Left kidney (tissue), 8 donors: ENCODE measurements at places on chromosomes 7 and 10.
A peak's percentile ranks its signal among the peaks of the same experiment; 100 is the strongest.

DNA sequence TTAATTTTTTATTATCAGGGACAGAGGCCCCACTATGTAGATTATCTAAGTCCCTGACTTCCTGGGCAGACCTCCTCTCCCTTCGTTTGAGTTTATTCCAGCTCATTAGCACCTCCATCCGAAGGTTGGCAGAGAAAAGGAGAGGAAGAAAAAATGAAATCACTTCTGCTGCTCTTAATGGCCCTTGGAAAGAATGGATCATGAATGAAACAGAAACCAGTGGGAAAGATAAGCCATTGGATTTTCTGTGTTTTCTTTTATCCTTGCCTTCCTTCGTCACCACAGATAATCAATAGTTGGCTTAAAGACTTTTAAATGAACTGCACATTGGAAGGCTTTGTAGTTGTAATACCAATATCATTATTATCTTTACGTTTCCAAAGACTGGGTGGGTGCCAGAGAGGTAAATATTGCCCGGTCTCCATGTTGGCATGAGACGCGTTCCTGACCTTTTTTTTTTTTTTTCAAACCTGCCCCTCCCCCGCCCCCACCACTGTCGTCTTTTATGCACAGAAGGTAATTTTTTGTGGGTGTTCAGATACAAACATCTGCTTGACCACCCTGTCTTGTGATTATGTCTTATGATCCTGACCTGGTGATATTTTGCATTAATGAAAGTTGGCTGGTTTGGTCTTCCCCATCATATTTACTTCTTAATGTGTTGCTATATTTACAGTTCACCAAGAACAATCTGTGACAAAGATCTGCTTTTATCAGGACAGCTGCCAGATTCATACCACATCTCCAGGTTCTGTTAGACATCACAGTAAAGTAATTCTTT, 116.8 kb downstream of the ARID5B start:
- no peak for DNase-seq

DNA sequence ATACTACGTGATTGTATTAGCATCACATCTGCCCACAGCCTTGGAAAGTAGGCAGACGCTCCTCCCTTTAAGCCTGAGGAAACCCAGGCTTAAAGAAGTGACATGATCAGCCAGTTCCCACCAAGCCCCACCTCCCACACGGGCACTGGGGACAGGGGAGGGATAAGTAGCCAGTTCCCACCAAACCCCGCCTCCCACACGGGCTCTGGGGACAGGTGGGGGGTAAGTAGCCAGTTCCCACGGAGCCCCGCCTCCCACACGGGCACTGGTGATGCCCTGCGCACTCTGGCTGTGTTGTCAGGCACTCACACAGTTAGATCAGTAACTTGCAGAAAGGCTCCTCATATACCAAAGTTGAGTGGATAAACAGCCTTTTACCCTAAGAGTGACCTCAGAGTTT, 606.8 kb downstream of the PTPRN2 start:
- DNase-seq, result no peak

DNA sequence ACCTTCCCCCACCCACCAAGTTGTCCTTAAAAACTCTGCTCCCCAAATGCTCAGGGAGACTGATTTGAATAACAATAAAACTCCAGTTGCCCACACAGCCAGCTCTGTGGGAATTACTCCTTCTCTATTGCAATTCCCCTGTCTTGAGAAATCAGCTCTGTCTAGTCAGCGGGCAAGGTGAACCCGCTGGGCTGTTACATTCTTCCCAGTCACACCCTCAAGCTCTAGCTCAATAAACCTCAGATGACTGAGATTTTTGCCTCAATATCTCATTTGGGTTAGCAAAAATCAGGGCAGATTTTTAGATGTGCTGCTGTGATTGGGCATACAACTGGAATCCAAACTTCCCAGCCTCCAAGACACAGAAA, 32.9 kb downstream of the SVOPL start:
- no peak for DNase-seq

- peak; percentile 32 for DNase-seq
Observed at GRCh38 chr10:5840314-5841307, 27.4 kb upstream of the GDI2 start.

DNA sequence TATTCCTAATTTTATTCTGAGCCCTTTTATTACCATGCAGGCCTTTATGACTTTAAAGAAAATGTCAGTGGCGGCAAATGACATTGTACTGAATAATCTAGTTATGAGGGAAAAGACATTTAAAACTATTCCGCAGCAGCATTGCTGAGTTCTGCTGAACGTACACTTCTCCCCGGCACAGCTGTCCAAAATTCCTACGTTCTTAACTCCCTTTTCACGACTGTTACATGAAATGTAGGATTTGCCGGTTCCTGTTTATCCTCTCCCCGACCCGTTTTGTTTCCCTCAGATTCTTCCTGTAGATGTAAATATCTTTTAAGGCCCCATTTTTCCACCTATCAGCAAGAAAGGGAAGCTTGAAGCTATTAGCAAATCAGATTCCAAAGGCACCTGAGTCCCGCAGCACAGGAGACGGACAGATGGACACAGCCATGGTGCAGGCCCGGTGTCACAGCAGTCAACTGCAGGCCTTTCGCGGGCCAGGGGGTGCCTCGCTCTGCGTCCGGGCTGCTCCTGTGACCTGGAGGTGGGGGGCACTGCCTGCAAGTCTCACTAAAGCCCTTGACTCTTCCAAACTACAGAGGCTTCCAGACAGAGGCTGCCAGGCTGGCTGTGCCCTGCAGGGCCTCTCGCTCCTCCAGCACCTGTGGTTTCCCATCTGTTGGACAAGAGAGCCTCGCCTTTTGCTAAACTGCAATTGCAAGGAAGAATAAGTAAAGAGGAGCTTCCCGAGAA, 485.0 kb upstream of the MGMT start:
- no peak for DNase-seq

GRCh38 chr7:51227861-51228260, 88.7 kb downstream of the COBL start:
- no peak for DNase-seq

DNA sequence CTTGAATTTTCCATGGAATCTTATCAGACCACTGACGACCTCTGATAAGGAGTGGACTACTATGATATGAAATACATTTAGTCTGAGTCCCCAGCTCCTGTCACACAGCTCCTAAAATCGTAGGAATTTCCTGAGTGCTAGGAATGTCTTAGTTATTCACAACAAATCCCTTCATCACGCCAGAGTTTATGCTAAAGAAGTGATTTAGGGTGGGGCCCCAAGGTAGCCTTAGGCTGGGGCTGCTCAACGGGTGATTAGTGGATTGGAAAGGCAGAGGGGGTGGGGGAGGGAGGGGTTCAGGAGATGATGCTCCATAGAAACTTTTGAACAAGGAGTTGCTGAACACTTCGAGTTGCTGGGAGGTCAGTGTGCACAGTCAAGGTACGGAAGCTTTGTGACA, 7.0 kb upstream of the TET1 start:
- DNase-seq, result no peak

DNA sequence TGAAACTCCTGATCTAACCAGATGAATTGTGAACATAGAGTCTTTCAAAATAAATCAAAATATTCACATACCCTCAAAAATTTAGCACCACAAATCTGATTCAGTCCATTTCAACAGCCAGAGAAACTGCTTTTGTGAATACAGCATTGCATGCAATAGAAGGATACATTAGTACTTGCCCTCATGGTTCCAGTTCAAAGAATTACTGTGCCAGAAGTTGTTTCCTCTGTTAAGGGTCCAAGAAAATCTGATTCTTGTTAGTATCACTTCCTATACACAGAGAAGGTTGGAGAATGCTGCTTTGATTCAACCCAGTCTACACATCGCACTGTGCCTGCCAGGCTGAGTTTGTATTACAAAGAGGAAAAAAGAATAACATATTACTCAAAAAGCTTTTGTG, 115.6 kb downstream of the TFEC start:
- no peak for DNase-seq

GRCh38 chr7:135180122-135180521, 9.6 kb upstream of the CYREN start:
- DNase-seq, result no peak

- DNase-seq, result no peak
Observed at GRCh38 chr7:36473454-36474282, 84.0 kb downstream of the ANLN start.

DNA sequence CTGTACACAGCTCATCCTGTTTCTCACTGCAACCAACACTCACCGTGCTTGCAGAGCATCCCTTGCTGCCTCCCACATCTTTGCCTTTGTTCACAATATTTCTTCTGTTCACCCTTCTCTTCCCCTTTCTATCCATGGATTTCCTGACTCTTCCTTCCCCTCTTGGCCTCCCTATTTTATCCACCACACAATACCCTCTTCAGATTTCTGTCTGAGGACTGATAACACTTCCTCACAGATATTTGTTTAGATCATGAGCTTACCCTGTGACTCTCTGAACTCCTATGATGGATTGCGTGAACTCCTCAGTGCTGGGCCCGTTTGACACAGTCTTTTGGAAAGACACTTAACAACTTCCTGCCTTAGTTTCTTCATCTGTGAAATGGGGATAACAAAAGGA, 62.8 kb upstream of the GPR158 start:
- no peak for DNase-seq

- no peak for DNase-seq
Observed at GRCh38 chr10:77667426-77668324, 30.1 kb upstream of the KCNMA1 start.

DNA sequence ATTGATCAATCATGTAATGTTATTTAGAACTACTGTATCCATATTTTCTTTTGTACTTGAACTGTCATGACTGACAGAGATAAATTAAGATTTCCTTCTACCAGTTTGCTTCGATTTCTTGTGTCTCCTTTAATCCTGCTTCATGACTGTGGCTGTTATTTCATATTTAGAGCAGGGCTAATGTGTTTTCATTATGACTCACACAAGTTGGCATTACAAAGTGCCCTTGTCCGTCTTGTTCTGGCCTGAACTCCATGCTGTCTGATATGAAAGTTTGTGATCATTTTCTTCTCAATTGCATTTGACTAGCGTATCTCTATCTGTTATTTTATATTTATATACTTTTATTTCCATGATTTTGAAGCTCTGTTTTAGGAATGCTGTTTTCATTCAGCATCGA, 344.1 kb upstream of the PRKCQ start:
- no peak for DNase-seq

DNA sequence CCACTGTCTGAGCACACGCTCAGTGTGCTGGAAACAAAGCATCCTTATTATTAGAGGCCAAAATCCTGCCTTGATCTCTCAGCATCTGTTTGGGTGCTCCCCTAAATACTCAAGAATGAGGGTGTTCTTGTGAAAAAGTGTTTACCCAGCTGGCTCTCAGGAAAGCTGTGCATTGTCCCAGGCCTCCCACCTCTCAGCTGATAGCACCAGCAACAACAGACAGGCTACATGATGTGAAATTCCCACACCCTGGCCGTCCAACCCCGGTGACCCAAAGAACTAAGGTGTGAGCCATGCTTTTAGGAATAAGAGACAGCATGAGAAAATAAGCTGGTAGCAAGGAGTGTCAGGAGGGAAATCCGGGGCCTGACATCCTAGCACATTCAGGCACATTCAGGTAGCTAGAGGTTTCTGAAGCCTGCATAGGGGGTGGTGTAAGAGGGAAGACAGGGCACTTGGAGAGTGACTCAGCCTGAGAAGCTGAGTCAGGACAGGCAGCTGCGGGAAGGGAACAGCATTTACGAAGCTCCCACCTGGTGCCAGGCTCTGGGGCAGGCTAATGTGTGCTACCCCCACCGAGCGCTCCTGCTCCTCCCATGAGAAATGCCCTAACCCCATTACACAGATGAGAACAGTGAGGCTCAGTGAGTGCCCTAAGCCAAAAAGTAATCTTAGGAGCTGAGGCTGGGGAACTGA, 205.6 kb downstream of the GRID1 start:
- no peak for DNase-seq

- DNase-seq, result no peak
Observed at GRCh38 chr10:79242620-79243152, 104.6 kb upstream of the PPIF start.

DNA sequence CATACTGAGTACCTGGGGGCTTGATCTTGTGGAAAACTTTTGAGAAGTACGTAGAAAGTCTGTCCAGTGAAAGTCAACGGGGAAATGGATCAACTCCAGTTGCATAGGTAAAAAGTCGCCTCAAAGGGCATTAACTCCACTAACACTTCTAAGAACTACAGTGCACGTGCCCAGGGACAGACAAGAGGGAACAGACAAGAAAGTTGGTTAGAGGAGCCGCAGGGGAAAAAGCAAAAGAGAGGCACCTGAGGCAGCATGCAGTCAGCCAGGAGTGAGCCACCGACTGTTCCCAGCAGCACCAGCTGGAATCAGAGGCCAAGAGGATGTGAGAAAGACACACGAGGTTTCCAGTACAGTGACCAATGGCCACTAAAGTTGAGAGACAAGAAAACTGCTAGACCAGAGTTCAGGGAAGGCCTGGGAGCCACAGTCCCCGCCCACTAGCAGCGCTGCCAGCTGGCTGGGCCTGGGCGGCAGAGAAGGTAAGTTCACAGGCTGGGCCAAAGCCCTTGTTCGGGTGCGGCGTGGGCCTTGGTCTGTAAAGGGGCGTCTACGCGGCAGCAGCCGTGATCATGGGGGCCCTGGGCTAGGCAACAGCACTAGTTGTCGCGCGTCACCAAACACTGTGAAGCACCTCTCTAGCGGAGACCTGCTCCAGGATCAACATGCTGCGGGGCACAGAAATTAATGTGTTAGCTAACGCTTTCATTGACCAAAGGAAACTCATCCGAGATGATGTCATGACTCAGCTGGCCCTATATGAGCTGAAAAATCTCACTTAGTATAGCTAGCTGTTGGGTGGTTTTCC, 14.0 kb downstream of the ITGB1 start:
- DNase-seq, result no peak

- no peak for DNase-seq
Observed at GRCh38 chr7:143960813-143961610, 6.4 kb downstream of the OR2F1 start.

DNA sequence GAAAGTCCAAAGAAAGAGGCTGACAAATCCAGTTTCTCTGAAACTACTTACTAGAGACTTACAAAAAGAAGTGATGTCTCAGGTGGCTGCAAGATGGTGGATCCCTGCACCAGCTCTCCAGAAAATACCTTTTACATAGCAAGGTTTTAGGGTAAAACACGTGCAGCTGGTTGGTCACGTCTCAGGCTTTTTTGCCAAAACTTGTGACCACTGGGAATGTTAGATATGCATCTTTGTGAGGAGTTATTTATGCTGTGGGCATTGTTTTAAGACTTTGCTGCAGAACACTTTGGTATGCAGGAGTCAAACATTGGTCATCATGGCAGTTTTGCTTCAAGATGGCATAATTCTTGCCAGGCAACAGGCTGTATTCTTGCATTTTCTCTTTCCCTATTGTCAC, 1352.8 kb downstream of the REEP3 start:
- no peak for DNase-seq

GRCh38 chr10:96290368-96291133, 13.7 kb upstream of the DNTT start:
- no peak for DNase-seq

GRCh38 chr10:114940735-114941134, 2.7 kb downstream of the TRUB1 start:
- DNase-seq, result no peak

DNA sequence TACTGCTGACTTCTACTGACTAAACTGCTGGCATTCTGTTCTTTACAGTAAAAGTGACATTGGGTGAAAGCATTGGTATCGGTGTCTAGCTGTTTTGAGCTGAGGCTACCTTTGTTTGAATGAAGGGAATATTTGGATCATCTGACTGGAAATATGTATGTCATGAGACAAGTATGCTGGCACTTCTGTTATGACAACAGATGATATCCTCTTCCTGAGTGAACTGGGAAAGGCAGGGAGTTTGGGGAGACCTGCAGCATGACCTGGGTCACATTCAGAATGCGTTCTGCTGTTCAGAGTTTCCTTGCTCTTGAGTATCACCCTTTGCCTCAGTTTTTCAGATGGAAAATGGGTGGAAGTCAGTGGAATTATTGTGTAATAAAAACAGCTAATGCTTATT, 81.8 kb downstream of the PLCE1 start:
- no peak for DNase-seq

- DNase-seq, result no peak
Observed at GRCh38 chr10:80498833-80499741, 38.6 kb upstream of the SH2D4B start.
